Esophagus squamous epithelium (tissue), 5 donors: ENCODE measurements at places on chromosomes 3 and 15.

DNA sequence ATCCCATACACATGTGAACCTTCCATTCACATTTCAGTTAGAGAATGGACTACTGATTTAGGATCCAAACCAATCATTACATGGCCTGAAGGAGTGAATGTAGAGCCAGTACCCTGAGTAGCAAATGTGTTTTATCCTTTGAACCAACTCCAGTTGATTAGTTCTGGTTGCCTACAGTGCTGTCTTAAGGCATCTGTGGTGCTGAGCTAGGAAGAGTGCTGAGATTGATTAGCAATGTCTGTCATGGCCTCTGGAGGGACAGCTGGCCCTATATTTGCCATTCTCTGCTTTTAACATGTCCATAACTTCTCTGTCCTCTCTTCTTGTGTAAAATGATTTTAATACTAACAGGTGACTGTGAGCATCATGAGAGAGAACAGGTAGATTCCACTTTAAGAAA lies 11.1 kb downstream of the LRTM1 start:
- no peak for DNase-seq

DNA sequence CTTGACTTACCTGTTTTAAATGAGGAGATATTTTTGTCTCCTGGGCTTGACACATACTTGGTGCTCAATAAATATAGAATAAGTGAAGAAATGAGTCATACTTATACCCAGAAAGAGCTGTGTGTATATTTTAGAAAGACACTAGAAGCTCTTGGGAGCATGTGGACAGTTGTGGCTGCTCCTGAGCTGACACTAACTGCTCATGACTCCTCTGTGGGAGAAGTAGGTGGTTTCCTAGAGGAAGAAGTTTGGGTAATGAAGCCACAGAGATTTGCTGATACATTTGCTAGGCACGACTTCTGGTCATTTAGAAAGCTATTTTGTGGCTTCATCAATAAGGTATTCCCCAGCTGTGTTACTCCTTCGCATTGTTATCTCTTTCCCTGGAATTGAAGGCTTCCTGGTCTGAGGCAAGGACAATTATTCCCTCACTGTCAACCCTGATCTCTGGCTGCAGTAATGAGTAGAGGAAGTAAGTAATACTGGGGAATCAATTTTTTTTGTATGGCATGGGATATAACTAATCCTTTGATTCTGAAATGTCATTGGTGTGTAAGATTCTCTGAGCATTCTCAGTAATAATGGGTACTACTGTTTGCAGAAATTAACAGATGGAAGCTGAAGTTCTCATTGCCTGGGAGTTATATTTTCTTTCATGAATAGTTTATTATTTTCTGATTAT lies 79.6 kb upstream of the DCBLD2 start:
- no peak for DNase-seq

DNA sequence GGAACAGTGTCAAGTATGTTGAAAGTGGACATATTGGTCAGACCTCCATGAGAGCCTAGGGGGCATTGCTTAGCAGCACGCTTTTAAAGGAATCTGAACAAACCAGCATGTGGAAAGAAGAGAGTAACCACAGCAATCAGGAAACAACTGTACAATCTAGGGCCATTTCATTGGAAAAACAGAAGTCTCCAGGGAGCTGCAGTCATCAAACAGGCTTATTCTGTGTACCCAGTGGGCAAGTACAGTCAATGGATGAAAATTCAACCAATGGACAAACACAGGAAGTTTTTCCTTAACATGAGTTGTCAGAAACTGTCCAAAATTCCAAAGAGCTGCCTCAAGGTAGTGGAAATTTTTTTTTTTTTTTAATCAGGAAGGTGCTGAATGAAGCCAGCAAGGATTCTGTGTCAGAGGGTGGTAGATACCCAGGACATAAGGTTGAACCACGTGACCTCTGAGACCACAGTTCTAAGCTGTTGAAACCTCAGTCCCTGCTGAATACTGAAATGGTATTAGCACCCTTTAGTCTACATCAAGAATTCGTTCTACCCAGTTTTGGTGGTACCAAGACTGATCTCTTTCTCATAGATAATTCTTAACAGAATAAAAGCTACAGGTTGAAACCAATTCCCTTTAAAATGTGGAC lies 4.4 kb upstream of the DLG1 start:
- no peak for DNase-seq

GRCh38 chr3:67526246-67526645 lies 128.2 kb downstream of the SUCLG2 start:
- no peak for DNase-seq

- DNase-seq: no peak
Measured at GRCh38 chr15:60297047-60297446, 100.7 kb downstream of the ANXA2 start.

DNA sequence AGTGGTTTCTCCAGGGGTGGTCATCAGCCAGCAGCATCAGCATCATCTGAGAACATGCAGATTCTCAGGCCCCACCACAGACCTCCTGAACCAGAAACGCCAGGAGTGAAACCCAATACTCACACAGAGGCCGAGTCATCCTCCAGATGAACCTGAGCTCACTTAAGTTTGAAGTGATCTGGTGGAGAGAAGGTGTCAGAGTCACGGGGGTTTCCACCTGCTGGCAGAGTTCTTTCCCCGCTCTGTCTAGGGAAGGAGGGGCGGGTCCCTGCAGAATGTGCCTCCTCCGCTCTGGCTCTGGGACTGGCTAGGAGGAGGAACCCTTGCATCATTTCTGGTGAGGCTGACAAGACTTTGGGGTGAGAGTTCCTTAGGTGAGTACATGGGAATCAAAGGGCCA lies 13.3 kb upstream of the KIF23 start:
- DNase-seq: no peak

DNA sequence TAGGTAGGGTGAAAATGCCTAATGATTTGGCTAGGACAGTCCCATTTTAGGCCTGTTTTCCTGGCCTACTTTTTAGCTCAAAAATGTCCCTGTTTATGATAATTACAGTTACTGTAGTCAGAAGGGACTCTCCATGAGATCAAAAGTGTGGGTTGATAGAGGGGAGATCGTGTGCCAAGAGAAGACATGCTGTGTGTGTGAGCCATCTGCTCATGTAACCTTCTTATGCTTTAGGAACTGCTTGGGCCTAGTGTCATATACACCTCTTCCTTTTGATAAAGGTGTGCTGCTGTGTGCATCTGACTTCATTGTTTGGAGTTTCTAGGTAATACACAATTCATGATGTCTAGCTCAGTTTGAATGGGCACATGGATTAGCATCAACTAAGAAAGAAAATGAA lies 786.5 kb downstream of the PDCD6IP start:
- no peak for DNase-seq

DNA sequence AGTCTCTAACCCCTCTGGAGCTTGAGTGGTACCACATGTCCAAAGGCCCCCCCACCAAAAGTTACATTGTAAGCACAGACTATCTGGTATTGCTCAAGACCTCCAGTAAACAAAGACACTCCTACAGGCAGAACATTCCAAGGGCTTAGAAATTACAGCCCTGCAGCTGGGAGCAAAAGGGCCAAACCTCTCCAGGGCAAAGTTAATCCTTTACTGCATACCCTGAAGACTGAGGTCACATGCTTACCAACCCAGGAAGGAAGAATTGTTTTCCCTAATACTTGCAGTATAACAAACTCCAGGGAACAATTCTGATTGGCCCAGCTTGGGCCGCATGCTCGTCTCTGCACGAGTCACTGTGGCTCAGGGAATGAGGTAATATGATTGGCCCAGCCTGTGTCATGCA lies 266.1 kb upstream of the NR2F2 start:
- no peak for DNase-seq

GRCh38 chr15:64521201-64521600 lies 60.8 kb downstream of the ZNF609 start:
- no peak for DNase-seq

DNA sequence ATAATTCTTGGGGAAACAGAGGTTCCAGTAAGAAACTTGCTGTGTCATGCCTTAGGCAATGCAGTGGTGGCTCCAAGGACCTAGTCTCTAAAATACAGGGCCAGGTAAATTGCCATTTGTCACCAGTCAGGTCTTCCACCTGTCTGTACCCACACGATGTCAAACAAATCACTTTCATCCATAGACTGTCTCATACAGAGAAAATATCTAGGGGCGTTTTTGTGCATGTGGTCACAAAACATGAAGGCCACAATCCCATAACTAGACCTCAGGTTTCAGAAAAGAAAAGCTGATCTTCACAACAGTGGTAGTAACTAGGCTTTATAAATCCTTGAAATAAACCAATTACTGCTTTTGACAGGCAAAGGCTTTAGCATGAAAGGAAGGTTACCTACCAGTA lies 92.3 kb downstream of the SLC9A9 start:
- no peak for DNase-seq

DNA sequence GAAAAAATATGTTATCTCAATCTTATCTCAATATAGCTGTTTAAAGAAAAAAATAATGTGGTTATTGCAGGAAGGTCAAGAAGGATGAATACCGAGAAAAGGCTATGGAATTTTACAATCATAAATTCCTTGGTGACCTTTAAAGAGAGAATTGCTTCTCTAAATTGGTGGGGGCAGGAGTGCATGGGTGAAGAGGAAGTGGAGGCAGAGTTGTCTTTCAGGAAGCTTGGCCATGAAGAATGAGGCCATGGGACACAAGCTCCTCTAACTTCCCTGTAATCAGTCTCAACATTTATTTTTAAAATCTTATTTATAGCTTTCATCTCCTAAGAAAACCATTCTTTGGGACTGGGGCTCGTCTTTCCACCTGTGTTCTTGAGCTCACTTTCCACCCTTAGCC lies 22.4 kb upstream of the ALDH1A2 start:
- DNase-seq: no peak

DNA sequence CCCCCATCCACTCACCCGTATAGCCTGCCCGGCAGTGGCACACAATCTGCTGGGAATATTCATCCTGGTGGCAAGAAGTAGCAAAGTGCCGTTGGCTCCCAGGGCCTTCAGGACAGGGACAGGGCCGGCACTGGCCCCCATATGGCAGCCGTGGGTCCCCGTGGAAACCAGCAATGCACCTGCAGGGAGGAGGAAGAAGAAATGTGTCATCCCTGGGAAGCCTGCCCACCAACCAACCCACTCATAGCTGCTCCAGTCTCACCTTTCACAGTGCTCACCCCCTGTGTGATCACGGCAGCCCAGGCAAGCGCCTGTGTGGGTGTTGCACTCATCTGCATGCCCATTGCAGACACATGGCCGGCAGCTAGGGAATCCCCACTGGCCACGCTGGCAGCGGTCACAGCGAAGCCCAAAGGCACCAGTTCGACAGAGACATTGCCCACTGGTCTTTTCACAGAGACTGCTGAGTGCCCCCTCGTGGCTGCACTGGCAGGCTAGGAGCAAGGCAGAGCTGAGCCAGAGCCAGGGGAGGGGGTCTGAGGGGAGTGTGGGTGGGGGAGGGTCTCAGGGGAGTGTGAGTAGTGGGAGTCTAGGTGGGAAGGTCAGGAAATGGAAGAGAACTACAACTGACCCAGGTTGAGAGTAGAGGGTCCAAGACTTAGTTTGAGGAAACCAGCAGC lies 4.5 kb upstream of the USP19 start:
- DNase-seq: no peak

- no peak for DNase-seq
Measured at GRCh38 chr3:12566976-12567375, 10.1 kb downstream of the MKRN2 start.

- DNase-seq: no peak
Measured at GRCh38 chr3:29409409-29409808, 128.5 kb downstream of the RBMS3 start.

GRCh38 chr3:146881356-146881755 lies 276.2 kb upstream of the PLSCR5 start:
- no peak for DNase-seq

- DNase-seq: no peak
Measured at GRCh38 chr3:192490720-192491119, 236.6 kb downstream of the FGF12 start.

DNA sequence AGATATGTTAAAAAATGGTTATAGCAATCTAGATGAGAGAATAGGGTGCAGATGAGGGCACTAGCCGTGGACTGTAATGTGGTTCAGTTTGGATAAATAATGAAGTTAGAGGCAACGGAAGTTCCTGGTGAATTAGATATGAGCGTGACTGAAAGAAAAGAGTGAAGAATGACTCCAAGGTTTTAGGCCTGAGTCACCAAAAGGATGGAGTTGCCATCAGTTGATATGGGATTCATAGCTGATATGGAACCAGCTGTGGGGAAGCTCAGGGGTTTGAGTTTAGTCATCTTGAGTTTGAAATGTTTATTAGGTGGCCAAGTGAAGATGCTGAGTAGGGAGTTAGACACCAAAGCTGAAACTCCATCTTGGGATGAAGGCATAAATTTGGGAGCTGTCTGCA lies 66.2 kb downstream of the SSR3 start:
- no peak for DNase-seq
